ENCODE measurements at places on chromosomes 7 and 10.

DNA sequence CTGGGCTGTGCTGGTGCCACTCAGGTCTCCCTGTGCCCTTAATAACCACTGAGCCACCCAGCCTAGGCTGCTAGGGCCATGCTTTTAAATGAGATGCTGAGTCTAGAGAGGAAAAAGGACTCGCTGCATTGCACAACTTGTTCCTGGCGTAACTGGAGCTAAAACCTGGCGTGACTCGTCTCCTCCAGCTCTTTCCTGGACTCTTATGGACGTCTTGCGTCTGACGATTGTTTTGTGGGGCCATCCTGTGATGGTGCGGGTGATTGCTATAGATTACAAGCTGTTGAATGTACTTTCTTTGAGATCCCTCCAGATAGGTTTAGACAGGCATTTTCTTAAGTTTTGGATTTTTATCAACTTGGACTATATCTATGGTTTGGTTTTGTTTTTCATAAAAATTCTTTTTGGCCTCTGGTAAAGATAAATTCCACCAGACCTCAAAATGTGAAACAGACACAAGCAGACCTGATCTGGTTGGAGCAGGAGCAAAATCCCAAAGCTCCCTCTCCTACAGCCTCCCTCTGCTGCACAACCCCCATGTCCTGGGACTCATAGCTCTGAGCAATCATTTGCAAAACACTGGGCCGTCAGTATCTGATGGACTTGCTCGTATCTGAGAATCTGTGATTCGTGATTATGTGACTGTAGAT, 230.3 kb downstream of the ARHGAP12 start:
- no peak for DNase-seq

DNA sequence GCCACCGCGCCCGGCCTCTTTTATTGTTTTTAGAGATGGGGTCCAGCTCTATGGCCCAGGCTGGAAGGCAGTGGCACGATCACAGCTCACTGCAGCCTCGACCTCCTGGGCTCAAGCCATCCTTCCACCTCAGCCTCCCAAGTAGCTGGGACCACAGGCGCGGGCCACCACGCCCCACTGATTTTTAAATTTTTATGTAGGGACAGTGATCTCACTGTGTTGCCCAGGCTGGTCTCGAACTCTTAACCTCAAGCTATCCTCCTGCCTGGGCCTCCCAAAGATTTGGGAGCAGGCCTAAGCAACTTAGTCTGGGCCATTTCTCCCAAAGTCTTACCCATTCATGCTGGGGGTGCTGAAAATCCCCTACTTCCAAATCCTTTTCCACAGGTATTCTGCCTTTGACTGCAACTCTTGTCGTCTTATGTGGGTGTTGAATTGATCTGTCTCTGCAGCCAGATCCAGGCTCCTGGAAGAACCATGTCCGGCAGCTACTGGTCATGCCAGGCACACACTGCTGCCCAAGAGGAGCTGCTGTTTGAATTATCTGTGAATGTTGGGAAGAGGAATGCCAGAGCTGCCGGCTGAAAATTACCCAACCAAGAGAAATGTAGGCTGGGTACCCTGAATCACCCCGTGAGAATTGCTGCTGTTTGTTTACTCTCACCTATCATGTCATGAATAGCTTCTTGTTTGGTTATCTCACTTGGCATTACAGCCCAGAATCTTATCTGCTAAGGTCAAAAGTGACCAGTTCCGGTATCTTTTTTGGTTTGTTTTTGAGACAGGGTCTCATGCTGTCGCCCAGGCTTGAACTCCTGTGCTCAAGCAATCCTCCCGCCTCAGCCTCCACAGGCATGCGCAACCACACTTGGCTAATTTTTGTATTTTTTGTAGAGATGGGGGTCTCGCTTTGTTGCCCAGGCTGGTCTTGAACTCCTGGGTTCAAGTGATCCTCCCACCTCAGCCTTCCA, 1.1 kb downstream of the ZDHHC4 start:
- no peak for DNase-seq

DNA sequence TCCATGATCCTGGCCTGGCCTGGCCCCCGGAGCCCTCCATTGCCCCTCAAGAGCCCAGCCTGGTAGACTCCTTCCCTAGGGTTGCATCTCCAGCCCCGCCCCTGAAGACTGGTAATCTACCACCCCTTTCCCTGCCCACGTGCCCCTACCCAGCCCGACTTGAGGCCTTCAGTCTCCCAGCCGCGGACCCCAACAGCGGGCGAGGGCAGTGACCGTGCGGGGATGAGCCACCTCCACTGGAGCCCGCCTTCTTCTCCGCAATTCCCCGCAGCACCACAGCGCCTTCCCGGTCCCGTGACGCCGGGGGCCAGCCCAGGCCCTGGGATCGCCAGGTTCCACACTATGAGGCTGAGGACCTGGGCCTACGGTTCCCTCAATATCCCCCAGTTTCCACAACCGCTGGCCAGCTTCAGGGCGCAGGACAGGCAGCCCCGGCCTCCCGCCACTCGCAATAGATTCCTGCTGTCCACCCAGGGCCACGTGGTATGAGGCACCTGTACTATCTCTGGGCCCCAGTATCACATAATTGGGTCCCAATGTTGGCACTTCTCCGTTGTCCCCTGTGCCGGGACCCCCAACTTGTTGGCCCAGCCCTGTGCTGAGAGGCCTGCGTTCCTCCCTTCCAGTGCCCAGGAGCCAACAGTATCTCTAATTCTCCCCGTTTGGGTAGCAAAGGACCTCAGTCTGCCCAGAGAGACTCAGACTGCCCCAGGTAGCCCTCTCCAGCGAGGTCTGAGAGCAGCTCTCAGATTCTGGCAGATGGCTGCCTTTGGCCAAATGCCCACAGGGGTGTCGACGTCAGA, 1.1 kb upstream of the GPRIN2 start:
- no peak for DNase-seq

DNA sequence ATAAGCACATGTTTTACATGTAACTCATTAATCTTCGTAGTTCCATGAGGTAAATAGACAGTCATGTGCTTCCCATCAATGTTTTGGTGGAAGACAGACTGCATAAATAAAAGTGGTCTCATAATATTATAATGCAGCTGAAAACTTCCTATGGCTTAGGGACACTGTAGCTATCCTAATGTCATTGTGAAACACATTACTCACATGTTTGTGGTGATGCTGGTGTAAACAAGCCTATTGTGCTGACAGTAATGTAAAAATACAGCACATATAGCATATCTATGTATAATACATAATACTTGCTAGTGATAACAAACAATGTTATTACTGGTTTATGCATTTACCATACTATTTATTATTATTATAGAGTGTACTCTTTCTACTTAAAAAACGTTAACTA, 37.2 kb upstream of the PLXDC2 start:
- DNase-seq: no peak
